ENCODE measurements at places on chromosomes 12 and 14. TPM values are rescaled to one million over a fixed set of nuclear protein-coding genes. Genes with fewer than 3 reads are reported as not detected.

The MFAP5 gene
- polyA plus RNA-seq: 1.2 TPM

The CLEC4C gene
- not detected for polyA plus RNA-seq

The DBX2 gene
- 0.19 TPM for polyA plus RNA-seq

The TAS2R13 gene
- polyA plus RNA-seq: not detected

The PAH gene
- polyA plus RNA-seq: 3.7 TPM

The CLMN gene
- 3.2 TPM for polyA plus RNA-seq

The NFATC4 gene
- polyA plus RNA-seq: 20.9 TPM
